ENCODE measurements at places on chromosomes 16 and 17. TPM values are rescaled to one million over a fixed set of nuclear protein-coding genes. Genes with fewer than 3 reads are reported as not detected.

GRCh38 chr16:4081047-4081446 lies 35.2 kb downstream of the ADCY9 start:
- no peak for DNase-seq

VTN gene
- polyA plus RNA-seq = 0.51 TPM

GRCh38 chr17:30176855-30177254 lies 58.6 kb downstream of the SLC6A4 start:
- DNase-seq = no peak

UNC13D gene
- 43.6 TPM for polyA plus RNA-seq

- DNase-seq = no peak
Observed at GRCh38 chr17:30389756-30390300, 11.1 kb downstream of the CPD start.

DNA sequence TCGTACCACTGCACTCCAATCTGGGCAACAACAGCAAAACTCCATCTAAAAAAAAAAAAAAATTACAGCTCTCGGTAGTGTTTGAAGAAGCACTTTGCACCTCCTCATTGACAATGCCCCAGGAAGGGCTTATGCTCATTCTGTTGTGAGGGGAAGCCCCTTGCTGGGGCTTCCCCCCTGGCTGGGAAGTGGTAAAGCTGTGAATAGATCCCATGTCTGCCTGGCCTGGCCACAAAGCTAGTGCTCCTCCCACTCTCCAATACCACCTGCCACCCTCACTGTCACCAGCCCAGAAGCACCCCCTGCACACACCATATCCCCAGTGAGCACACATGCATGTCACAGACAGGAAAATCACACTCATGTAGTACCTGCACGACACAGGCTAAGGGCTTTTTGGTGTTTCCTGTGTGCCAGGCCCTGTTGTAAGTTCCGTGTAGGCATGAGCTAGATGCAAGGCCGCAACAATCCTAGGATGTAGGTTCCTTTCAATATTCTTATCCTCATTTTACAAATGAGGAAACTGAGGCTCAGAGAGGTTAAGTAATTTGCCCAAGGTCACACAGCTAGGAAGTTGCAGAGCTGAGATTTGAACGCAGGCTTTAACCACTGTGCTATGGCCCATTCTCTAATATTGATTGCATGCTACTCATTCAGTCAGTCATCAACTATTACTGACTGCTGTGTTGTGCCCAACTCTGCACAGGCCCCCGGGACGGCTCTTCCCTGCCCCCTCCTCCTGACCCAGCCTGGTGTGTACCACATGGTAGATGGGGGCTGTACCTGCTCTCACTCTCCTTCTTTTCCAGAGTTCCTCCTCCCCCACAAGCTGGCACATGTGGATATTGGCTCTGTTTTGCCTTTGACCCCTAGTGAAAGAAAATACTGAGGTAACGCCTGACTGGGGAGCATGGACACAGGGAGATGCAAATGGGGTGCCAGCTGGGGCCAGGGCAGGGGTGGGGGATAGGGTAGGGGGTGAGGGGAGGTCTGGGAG lies 11.9 kb upstream of the COL1A1 start:
- DNase-seq = no peak

Measured in right lung (tissue), 10 donors.